CD4-positive, alpha-beta T cell treated with Interferon gamma for 1 hour (primary cell): ENCODE measurements at places on chromosomes 7 and 10.

GRCh38 chr7:68925241-68925640 is 673.0 kb upstream of the AUTS2 start:
- no peak for DNase-seq

DNA sequence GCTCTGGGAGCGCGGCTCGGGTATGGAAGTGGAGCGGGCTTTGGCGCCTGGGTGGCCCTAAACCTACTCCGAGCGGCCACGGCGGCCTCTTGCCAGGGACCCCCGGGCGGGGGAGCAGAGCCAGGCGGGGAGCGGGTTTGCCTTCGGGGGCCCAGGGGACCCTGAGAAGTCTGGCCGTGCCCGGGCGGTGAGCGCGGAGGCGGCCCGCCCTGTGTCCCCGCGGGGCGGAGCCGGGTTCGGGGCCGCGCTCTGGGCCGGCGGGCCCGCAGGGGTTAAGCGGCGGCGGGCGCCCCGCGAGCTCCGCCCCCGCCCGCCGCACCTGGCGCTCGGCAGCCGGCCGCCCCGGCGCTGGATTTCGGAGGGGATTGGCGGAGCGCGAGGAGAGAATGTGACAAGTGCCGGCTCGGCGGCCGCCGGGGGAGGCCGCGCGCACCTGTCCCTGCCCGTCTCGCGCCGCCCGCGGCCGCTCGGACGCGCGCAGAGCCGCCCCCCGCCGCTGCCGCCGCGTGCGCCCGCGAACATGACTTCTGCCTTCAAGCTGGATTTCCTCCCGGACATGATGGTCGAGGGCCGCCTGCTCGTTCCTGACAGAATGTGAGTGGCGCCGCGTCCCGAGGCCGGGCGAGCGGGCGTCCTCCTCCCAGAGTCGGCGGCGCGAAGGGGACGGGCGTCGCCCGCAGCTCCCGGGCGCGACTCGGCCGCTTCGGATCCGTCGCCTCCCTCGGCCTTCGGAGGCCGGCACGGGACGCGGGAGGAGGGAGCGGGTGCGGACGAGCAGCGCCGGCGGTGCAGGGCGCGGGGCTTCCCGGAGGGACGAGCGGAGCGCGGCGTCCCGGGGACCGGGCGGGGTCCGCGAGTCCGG is at the start of gene CELF2:
Gene CELF2 (plus strand): TSS at position 303 of the 862 bp plus-strand sequence. CDS start 218 bp downstream, at position 521.
- DNase-seq = peak; percentile 42

- DNase-seq = no peak
These were observed 8.9 kb upstream of the TRDMT1 start for GRCh38 chr10:17210361-17210760.

GRCh38 chr10:58393317-58393716 is 8.1 kb downstream of the TFAM start:
- DNase-seq = no peak

DNA sequence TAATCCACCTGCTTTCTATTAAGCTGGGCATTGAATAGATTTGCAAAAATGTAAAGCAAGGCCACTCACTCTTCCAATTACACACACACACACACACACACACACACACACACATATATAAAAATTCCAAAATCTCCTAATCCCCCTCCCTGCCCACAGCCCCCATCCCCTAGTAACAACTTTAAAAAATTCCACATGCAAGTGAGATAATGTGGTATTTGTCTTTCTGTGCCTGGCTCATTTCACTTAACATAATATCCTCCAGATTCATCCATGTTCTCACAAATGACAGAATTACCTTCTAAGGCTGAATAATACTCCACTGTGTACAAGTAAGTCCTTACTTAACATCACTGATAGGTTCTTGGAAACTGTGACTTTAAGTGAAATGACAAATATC is 24.2 kb downstream of the SH2D4B start:
- no peak for DNase-seq

DNA sequence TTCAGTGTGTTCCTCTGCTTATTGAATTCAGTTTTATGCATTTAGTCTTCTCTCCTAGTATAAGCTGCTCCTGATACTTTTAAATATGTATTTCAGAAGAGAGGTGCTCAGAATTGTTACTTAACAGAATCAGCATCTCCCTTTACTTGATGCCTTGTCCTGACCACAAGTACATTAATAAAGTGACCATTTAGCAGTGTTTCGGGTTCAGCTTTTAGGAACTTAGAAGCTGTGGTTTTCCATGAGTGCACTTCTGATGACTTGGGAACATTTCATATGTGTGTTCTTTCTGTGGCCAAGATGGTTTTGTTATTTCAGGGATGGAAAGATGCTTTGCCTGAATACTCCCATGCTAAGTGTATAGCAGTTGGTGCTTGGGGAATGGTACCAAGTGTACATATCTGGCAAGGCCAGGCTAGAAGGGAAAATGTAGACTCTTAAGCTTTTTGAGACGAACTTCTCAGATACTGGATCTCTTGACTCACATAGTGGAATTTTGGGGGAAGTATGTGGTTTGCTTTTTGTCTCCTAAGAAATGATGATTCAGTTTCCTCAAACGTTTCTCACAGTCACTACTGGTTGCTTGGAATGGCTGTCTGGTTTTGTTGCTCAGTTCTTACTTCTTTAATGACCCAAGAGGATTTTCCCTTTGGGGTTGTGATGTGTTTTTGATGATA is 17.2 kb downstream of the SGPL1 start:
- DNase-seq = no peak

DNA sequence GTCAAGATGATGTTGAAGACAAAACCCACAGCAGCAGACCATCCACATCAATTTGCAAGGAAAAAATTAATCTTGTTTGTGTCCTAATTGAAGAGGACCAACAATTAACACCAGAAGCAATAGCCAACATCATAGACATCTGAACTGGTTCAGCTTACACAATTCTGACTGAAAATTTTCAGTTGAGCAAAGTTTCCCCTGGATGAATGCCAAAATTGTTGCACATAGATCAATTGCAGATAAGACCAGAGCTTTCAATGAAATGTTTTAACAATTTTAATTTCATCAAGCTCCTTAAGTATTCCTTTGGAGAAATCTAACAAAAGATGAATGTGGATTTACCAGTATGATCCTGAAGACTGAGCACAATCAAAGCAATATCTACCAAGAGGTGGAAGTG is 168.6 kb downstream of the CTNNA3 start:
- DNase-seq = no peak

DNA sequence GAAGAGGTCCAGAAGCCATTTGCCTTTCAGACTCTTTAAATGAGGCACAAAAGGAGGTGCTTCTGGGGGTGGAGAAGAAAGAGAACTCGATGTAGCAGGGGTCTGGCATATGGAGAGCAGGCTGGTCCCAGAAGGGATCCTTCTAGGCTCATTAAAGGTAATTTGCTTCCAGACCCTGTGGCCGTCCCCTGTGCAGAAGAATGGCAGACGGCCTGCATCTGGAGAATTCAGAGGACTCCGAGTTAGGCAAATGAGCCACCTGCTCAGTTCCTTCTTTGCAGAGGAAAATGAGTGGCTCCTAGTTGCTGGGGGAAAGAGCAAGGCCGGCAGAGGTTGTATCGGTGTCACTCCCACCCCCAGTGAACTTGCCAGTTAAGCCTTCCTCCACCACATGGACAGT is 73.8 kb upstream of the FAM180A start:
- no peak for DNase-seq

- DNase-seq = no peak
These were observed 341.6 kb downstream of the PLXNA4 start for GRCh38 chr7:132234711-132235110.

DNA sequence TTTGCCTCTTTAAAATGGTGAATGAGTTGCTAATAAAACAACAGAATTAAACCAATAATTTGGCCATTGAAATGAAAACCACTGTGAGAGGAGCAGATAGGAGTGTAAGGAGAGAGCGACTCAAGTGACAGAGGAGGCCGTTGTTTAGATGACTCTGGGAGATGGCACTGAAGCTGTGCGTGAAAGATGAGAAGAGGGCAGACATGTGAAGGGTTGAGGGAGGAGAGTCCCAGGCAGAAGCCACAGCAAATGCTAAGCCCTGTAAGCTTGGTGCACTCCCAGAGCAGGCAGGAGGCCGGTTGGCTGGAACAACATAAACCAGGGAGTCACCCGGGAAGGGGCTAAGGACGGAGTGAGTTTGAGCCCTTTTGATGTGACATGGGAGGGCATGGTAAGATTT is 814 bp upstream of the OPALIN start:
- no peak for DNase-seq

DNA sequence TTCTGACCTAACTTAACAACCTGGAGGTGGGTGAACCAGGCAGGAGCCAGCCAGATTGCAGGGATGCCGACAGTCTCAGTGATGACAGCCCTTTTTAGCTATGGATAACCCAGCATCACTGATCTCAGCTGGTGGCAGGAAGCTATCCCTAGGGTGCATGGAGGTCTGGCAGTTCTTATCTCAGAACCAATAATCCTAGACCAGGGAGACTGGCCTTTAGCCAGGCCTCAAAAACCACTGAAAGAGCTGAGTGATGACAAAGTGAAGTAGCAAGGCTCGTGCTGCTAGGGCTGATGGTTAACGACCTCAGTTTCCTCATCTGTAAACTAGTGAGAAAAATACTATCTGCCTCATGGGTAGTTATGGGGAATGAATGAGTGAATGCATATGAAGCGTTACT is 112.5 kb downstream of the RALA start:
- no peak for DNase-seq

- no peak for DNase-seq
These were observed 58.8 kb upstream of the AKR1E2 start for GRCh38 chr10:4767033-4767814.

- DNase-seq = no peak
These were observed 17.9 kb downstream of the ANKRD22 start for GRCh38 chr10:88833723-88834122.

- no peak for DNase-seq
These were observed 14.1 kb downstream of the CFAP46 start for GRCh38 chr10:132928261-132928660.

DNA sequence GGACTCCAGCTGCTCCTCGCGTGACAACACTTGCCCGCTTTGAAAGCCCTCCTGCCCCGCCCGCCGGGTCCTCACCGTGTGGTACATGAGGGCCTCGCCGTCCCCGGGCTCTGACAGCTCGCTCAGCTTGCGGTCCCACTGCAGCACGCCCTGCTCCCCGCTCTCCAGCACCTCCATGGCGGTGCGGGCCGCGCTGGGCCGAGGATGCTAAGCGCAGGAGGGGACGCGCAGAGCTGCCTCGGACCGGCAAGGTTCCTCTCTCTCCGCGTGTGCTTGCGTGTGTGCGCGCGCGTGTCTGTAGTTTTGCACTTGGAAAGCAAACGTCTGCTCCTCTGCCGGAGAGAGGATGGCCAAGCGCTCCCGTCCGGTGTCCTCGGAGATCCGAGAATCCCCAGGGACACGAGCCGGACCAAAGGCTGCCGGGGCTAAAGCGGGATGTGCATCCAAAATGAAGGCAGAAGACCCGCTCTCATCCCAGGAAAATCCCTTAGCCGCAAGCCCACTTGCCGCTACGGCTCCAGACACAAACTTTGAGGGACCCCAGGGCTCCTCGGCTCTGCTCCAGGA is at the start of gene CREB3L2:
Gene CREB3L2 (minus strand): TSS at position 558 of the 567 bp plus-strand sequence. CDS start 381 bp downstream, at position 177.
- DNase-seq = peak; percentile 62

GRCh38 chr7:18445483-18445882 is 50.1 kb upstream of the HDAC9 start:
- DNase-seq = no peak

GRCh38 chr10:97683556-97684367 is 3.3 kb downstream of the AVPI1 start:
- DNase-seq = no peak

DNA sequence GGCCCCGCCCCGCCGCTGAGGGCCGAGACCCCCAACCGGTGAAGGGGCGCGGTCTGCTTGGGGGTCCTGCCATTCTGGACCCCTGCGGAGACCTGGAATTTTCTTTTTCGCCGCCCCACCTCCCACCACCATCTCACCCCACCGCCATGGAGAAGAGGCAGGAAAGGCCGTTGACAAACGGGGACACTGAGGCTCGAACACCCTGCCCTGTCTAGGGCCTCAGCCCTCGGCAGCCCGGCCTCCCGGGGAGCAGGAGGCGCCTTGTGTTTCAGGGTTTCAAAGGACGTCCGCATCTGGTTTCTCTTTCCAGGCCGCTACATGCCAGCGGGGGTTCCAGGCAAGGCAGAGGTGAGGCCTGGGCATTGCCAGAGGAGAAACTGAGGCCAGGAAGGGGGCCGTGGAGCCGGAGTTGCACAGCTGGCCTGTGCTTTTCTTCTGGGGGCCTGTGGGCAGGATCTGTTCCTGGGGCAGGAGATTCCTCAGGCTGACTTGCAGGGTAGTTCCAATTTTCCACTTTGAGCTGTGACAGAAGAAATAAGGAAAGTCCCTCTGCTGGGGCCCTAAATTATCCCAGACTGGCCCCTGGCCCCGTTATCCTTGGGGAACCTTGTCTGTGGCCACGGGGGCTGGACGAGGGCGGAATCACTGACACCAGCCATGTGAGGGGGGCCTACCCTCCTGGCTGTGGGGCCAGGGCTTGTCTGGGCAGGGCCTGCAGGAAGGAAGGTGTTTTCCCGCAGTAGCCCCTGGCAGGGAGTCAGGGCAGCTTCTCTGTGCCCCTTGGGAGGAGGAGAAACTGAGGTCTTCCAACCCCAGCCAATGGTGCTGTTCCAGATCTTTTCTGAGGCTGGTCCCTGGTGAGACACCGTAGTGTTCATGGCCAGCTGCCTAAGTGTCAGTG is 900 bp upstream of the MICALL2 start:
- no peak for DNase-seq

GRCh38 chr10:14385596-14386593 is 55.2 kb upstream of the FRMD4A start:
- DNase-seq = no peak
